ENCODE measurements at places on chromosomes 1 and 21. TPM values are rescaled to one million over a fixed set of nuclear protein-coding genes. Genes with fewer than 3 reads are reported as not detected.

- DNase-seq = peak; percentile 51
Measured at GRCh38 chr21:33403128-33403785, at the start of gene IFNGR2. Gene IFNGR2 (plus strand): TSS chr21:33403413. CDS start chr21:33403544, 131 bp downstream.

DNA sequence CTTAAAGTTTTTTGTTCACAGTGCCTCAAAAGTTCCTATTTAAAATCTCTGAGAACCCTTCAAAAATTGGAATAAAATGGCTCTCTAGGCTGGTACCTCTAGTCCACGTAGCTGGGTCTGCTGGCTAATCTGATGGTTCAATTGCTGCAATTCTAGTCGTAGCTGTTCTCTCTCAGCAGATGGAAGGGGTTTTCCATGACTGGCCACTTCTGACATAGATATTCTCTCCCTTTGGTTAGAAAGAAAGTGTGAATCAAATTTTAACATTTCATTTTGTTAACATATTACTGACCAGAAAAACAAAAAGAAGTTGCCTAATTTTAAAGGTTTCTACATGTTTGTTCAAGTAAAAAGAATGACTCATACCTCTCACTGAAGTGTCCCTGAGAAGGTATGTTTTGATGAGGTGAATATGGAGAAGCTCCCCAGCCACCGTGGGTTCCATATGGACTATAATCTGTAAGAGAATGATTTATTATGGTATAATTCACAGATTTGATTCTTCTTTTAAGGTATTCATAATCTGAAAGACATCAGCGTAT lies 29.3 kb upstream of the SERPINC1 start:
- no peak for DNase-seq

- DNase-seq = no peak
Measured at GRCh38 chr1:162040001-162040400, 16.3 kb upstream of the OLFML2B start.

DNA sequence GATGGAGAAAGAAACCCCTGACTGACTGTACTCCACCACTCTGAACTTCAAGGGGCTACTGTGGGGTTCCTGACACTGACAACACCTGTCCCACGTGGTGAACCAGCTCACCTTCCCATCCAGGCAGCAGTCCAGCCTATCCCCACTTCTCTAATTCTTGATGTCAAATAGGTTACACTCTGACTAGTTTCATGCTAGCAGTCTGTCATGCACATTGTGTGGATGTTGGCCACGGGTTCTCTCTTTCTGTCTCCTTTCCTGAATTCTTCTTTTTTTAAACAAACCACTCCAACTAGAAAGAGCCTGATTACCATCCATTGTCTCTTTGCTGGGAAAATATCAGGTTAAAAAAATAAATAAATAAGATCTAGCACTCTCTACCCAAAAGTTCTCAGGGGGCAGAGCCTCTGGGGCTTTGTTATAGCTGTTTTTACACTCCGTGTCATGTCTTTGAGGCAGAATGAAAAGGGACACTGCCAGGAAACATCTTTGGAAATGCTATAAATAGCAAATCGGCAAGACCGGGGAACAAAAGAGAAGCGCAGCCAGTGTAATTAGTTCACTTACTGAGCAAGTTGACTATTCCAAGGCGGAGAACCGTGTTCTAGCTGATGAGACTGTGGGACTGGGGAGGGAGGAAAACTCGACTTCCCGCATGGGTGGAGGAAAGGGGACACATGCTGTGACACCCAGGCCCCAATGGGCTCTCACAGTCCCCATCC lies 356.1 kb downstream of the OMA1 start:
- DNase-seq = no peak

- no peak for DNase-seq
Measured at GRCh38 chr1:166457700-166458099, 290.9 kb upstream of the FAM78B start.

DNA sequence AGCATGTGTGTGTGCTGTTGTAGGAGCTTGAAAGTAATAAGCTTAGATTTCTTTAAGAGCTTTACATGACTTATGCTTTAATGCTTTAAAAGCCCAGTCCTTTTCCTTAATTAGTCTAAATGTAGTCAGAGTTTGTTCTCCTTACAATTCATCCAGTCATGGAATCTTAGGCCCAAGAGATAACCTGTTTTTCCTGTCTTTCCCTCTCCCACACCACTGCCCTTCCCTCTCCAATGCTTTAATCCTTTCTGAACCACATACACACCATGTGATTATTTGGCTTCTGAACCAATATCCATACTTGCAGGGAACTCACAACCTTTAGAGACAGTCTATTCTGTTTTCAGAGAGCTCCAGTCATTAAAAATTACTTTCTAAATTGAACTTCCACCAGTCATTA lies 37.6 kb downstream of the ALG6 start:
- DNase-seq = no peak

STIL gene
- 1.4 TPM for total RNA-seq

DNA sequence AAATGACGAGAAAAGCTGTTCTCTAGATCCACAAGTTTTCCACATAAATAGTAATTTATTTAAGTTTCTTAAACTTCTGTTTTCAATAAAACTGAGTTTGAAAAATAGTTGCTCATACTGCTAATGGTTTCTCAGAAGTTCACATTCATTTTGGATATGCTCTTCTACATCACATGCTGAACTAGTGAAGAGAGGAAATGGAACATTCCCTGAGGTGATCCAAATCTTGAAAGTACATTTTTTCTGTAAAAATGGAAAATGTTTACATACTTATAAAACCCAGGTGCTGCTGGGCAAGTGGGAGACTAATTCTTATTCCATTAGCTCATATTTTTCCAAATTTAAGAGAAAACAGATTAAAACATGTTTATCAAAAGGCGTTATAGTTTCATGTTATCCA lies 111.7 kb downstream of the ADGRL4 start:
- no peak for DNase-seq

CHODL gene
- total RNA-seq = not detected

DNA sequence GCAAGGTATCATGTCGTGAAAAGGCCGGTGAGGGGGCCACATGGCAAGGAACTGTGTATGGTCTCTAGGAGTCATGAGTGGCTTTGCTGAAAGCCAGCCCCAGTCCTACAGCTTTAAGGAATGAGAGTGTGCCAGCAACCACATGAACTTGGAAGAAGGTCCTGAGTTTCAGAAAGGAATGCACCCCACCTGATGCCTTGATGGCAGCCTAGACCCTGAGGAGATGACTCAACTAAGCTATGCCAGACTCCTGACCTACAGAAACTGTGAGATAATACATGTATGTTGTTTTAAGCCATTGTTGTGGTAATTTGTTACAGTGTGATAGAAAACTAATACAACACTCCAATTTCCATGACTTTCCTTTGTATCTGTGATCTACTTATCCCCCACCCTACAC lies 33.5 kb upstream of the AKT3 start:
- DNase-seq = no peak

DNA sequence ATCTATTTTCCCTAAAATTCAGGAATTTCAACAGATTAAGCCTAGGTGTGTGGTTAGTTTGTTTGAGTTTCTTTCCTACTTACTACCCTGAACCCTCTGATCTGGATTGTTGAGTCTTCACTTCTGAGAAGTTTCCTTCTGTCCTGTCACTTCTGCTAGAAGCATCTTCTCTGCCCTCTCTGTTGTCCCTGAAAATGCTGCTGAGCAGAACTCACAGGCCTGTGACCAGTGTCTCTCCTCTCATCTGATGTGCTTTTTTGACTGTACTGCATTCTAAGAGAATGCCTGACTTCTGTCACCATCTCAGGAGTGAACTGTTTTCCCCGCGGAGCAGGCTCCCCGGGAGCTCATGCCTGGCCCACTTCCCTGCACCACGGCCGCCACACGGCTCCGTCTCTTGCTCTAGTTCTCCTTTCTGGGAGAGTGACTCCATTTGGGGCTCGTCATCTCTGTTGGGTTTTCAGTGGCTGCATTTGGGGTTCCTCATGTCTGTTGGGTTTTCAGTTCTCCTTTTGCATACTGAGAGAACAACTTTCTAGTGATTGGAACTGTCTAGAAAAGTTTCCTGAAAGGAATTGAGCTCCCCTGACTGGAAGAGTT lies 77.9 kb downstream of the POFUT2 start:
- DNase-seq = no peak

LAD1 gene
- total RNA-seq = 0.89 TPM

GRCh38 chr21:25862596-25862995 lies 127.8 kb downstream of the GABPA start:
- no peak for DNase-seq

DNA sequence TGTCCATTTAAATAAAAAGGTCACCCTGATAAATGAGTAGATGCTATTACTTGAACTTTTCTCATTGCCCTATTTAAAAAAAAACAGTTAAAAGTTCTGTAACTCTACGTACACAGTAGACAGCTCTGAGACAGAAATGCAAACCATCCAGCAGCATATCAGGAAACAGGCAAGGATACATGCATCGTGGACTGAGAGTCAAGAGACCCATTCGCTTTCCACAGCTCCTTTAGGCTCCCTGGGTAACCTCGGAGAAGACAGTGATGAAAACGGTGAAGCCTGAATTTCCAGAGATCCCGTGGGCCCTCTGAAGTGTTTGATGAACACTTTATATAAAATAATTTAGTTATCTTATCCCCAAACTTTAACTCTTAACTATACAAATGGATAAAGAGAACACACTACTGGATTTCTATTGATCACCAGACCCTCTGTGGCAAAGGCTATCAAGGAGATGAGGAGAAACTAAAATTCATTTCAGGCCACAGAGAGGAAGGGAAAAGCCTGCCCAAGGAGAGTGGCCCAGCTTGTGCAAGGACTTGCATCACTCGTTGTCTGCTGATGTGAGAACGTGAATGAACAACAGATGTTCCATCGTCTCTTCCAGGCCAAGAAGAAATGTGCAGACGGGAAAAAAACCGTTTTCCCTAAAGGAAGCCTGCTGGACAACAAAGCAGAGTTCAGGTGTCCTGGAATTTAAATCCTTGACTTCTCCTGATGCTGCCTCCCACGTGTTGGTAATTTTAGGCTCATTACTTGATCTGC lies 131.0 kb downstream of the TGFBR3 start:
- DNase-seq = no peak
